Naive thymus-derived CD4-positive, alpha-beta T cell (primary cell): ENCODE measurements at places on chromosomes 11 and 22. TPM values are rescaled to one million over a fixed set of nuclear protein-coding genes. Genes with fewer than 3 reads are reported as not detected.

The TUBA8 gene
- 1.6 and 1.7 TPM in 2 replicates for total RNA-seq

The TUB gene
- total RNA-seq, result not detected

The SLC37A2 gene
- total RNA-seq, result 4.0 TPM

DNA sequence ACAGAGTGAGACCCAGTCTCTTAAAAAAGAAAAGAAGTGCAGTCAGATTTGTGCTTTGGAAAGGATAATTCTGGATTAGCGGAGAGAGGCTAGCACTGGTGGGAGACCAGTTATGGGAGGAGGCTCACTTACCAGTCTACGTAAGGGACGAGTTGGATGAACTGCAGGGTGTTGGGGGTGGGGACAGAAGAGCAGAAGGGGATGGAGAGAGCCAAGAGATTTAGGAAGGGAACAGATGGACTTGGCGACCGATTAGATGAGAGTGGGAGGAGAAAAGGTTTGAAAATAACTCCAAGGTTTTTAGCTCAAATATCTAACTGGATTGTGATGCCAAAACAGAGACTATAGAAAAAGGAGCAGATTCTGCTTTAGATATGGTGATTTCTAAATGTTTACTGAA, 81.4 kb downstream of the SFI1 start:
- peaks cover 76% of the 10 kb centered on the region for H3K36me3 ChIP-seq
- H3K27me3 ChIP-seq, result no peaks in the 10 kb centered on the region
- no peak for DNase-seq
- H3K4me1 ChIP-seq, result no peaks in the 10 kb centered on the region
- no peak overlapping the region for H3K4me3 ChIP-seq

- peak overlapping the region; percentile 33 for H3K27ac ChIP-seq
- no peak for DNase-seq
- no peaks in the 10 kb centered on the region for H3K27me3 ChIP-seq
- H3K4me3 ChIP-seq, result peak overlapping the region; percentile 48
- H3K4me1 ChIP-seq, result no peaks in the 10 kb centered on the region
These were observed 371 bp downstream of the SMCO4 start for GRCh38 chr11:93542811-93543229.

DNA sequence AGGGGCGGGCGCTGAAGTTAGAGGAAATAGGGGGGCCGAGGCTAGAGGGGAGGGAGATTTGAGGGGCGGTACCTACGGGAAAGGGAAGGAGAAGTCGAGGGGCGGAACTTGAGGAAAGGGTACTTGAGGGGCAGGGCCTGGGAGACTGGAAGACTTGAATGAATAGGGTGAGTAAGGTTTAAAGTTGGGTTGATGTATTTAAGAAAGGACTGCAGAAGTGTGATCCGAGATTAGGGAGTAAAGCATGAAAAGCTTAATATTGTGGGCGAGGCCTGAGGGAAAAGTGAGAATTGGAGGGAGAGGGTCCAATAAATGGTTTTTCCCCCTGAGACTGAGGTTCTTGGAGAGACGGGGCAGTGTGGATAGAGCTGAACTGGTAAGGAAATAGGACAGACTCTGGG, 723 bp downstream of the HSCB start:
- H3K4me1 ChIP-seq, result peaks cover 3% of the 10 kb centered on the region
- H3K36me3 ChIP-seq, result peaks cover 5% of the 10 kb centered on the region
- H3K27ac ChIP-seq, result peak overlapping the region; percentile 90
- no peak for DNase-seq
- no peaks in the 10 kb centered on the region for H3K27me3 ChIP-seq
- peak overlapping the region; percentile 99 for H3K4me3 ChIP-seq

DNA sequence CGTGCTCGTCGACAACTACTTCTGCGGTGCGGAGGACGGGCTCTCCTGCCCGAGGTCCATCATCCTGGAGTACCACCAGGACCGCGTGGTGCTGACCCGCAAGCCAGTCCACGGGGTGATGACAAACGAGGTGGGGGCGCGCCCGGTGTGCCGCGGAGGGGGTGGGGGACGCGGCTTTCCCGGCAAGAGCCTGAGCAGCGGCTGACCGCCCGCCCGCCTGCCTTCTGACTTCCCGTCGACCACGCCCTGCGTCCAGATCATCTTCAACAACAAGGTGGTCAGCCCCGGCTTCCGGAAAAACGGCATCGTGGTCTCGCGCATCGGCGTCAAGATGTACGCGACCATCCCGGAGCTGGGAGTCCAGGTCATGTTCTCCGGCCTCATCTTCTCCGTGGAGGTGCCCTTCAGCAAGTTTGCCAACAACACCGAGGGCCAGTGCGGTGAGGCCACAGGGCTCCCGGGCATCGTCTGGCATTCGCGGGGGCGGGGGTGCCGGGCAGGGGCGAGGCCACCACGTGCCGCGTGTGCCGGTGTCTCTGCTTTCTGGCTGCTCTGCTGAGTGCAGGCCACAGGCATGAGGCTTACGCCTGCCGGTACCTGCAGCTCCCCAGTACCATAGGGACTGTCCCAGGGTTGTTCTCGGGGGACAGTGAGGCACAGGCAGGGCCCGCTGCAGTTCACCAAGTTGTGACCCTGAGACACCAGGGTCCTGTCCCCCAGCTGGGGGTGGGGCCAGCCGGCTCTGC, 28.5 kb upstream of the MUC5B start:
- DNase-seq, result no peak
- H3K4me3 ChIP-seq, result no peak overlapping the region
- H3K27ac ChIP-seq, result no peak overlapping the region
- no peaks in the 10 kb centered on the region for H3K27me3 ChIP-seq

DNA sequence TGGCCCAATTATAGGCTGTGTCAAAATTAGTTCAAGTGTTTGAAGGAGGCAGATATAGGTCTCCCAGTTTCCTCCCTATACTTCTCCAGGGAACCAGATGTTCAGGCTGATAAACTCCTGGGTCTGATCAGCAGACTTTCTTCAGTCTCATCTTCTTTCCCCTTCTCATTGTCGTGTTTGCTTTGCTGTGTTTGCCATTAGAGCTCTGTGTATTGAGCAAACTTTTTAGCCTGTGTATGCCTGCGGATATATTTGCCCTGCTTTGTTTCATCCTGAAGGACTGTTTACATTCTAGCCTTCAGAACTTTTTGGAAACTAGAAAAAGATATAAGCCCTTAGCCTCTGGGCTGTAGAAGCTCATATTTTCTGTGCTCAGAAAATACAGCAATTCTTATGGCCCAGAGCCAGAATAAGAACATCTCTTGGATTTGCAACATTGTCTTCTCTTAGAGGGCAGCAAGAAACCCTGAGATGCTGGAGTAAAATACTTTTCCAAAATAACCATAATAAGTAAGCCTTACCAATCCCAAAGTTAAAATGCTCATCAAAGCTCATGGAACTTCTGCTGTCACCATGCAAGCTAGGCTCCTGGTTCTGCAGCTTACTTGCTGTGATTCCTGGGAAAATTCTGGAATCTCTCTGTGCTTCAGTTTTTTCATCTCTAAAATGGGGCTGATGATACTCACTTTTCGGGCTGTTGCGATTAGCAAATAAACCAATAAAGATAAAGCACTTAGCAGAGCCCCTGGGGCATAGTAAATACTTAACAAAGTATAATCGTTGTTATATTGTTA, 34.1 kb upstream of the ME3 start:
- H3K27ac ChIP-seq, result no peak overlapping the region
- H3K36me3 ChIP-seq, result no peaks in the 10 kb centered on the region
- H3K4me3 ChIP-seq, result no peak overlapping the region
- H3K4me1 ChIP-seq, result no peaks in the 10 kb centered on the region

- H3K36me3 ChIP-seq, result no peaks in the 10 kb centered on the region
- no peak overlapping the region for H3K27ac ChIP-seq
- no peaks in the 10 kb centered on the region for H3K27me3 ChIP-seq
These were observed 367.6 kb downstream of the TBC1D22A start for GRCh38 chr22:47129902-47130635.

DNA sequence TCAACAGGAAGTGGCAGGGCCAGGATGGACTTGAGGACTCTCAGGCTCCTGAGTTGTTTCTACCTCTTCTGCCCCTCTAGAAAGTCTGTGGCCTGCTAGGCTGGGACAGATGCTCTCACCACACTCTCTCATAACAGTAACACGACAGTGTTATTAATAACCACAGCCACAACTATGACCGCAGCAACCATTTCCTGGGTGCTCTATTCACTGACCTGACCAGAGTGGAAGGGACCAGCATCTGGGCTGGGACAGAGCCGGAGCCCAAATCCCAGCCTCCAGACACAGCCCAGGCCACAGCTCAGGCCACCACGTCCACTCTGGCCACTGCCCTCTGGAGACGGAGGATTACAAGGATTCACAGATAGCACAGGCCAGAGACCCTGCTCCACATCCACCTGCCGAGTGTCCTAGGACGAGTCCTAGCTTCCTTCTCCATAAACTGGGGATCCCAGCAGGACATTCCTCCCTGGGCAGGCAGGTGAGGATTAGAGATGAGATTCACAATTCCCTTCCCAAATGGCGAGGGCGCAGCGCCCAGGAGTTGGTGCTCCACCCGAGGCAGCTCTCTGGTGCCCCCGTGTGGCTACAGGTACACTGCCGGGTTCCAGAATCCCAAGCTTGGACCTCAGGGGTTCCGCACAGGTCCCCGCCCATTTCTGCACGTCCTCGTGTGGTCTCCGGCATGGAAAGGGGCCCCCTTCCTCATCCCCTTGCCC, 7.1 kb downstream of the PNPLA5 start:
- peak; percentile 63 for DNase-seq
- H3K36me3 ChIP-seq, result no peaks in the 10 kb centered on the region
- H3K27ac ChIP-seq, result no peak overlapping the region
- H3K4me1 ChIP-seq, result no peaks in the 10 kb centered on the region

DNA sequence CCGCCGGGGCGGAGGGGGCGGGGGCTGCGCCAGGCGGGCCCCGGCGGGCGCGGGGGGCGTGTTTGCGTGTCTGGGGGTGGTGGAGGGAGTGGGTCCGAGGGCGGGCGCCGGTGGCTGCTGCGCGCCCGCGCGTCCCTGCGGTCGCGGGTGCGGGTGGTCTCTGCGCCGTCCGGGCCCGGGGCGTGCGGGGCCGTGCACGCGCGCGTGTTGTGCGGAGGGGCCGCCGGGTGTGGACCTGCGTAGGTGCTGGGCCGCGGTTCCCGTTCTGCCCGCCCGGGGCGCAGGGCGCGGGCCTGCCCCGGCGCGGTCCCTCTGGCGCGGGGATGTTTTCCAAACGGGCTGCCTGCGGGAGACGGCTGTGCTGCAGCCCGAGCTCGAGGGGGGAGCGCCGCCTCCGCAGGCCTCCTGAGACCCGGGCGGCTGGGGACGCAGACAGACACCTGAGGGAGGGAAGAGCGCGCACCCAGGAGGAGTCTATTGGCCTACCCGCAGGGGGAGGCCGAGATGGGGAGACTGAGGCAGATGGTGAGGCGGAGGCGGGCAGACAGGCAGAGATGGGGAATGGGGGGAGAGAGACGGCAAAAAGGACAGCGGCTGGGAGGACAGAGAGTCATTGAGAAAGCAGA, 442 bp downstream of the PELI3 start:
- H3K27me3 ChIP-seq, result no peaks in the 10 kb centered on the region
- H3K27ac ChIP-seq, result peak overlapping the region; percentile 87
- H3K4me1 ChIP-seq, result peaks cover 8% of the 10 kb centered on the region
- H3K36me3 ChIP-seq, result no peaks in the 10 kb centered on the region
- no peak for DNase-seq

DNA sequence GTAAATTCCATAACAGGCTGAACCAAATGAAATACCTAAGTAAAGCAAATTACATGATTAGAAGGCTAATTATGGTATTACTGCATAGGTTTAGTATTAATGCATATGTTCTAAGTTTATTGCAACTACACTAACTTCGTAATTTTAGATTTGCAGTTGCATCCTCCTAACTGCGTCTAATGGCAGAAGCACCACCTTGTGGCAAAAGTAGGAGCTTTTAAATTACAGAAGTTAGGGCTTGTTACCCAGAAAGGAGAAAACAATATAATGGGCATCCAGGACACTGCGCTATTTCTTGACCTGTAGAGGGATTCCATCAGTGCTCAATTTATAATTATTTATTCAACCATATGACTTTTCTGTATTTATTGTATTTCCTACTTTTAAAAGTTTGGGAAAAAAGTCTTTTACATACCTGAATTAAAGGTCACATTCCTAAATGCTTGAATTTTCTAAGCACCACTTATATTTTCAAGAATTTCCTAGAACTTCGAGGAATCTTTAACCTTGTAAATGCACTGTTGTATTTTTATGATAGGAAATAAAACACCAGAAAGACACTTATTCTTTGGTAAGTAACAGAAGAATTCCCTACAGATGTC, 16.3 kb upstream of the GPR83 start:
- H3K4me3 ChIP-seq, result no peak overlapping the region
- H3K36me3 ChIP-seq, result peaks cover 11% of the 10 kb centered on the region
- no peaks in the 10 kb centered on the region for H3K4me1 ChIP-seq
- no peak overlapping the region for H3K27ac ChIP-seq
- no peaks in the 10 kb centered on the region for H3K27me3 ChIP-seq

DNA sequence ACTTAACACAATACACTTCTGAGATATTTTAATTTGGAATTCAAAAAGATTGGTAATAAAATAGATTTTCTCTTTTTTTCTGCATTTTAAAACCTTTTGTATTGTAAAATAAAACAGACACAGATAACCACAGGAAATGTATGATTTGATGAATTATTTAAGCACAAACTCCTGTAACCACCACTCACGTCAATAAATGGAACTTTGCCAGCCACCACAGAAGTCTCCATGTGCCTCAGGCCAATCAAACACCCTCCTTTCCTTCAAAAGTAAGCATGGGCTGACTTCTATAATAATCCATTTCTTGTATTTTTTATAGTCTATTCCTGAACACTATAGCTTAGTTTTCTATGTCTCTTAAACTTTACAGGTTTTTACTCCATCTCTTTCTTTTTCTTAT, 721.7 kb downstream of the DLG2 start:
- no peak overlapping the region for H3K4me3 ChIP-seq
- H3K4me1 ChIP-seq, result no peaks in the 10 kb centered on the region
- H3K27me3 ChIP-seq, result no peaks in the 10 kb centered on the region
- H3K27ac ChIP-seq, result no peak overlapping the region
- no peaks in the 10 kb centered on the region for H3K36me3 ChIP-seq
- no peak for DNase-seq

DNA sequence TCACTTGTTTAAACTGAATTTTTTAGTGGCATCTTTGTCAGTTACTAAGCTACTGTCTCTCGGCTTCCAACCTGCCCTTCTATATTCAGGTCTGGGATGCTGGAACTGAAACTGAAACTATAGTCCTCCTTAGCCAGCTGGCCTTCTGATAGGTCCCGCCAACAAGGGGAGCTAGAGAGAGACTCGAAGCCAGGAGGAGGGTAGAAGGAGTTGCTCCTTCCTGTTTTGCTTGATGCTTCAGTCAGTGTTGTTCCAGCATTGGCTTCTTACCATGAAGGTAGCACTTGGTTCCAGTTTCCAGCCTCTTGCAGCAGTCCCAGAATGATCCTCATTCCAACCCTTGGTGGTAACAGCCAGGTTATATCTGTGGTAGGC, 32.9 kb upstream of the HORMAD2 start:
- H3K27me3 ChIP-seq, result no peaks in the 10 kb centered on the region
- DNase-seq, result no peak
- H3K27ac ChIP-seq, result no peak overlapping the region
- H3K4me1 ChIP-seq, result no peaks in the 10 kb centered on the region
- H3K36me3 ChIP-seq, result no peaks in the 10 kb centered on the region
- H3K4me3 ChIP-seq, result no peak overlapping the region

GRCh38 chr11:34366522-34366921, 8.7 kb upstream of the ABTB2 start:
- H3K36me3 ChIP-seq, result no peaks in the 10 kb centered on the region
- H3K4me3 ChIP-seq, result no peak overlapping the region
- DNase-seq, result no peak
- no peaks in the 10 kb centered on the region for H3K27me3 ChIP-seq
- no peaks in the 10 kb centered on the region for H3K4me1 ChIP-seq
- H3K27ac ChIP-seq, result no peak overlapping the region

GRCh38 chr11:92739491-92739890, 230.0 kb upstream of the MTNR1B start:
- no peaks in the 10 kb centered on the region for H3K27me3 ChIP-seq
- no peaks in the 10 kb centered on the region for H3K36me3 ChIP-seq
- no peak overlapping the region for H3K4me3 ChIP-seq
